AG09319 (cell line): ENCODE measurements at places on chromosomes 7 and 10.

DNA sequence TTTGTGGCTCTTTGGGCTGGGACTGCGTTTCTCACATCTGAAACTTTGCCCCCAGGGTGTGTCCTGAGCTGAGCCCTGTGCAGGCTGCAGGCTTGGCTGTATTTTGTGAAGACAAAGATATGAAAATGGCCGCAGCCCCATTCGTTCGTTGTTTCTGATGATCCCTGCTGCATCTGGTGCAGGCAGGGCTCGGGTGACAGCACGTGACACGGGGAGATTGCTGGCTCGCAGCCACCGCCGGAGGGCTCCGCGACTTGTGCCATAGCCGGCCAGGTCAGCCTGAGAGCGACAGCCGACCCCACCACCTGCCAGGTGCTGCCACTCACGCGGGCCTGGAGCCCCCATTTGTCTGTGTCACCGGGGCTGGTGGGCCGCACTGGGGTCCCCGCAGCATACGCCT lies 81.3 kb downstream of the ZRANB1 start:
- no peak for DNase-seq

GRCh38 chr10:11146402-11147171 lies 128.9 kb downstream of the CELF2 start:
- DNase-seq = no peak

DNA sequence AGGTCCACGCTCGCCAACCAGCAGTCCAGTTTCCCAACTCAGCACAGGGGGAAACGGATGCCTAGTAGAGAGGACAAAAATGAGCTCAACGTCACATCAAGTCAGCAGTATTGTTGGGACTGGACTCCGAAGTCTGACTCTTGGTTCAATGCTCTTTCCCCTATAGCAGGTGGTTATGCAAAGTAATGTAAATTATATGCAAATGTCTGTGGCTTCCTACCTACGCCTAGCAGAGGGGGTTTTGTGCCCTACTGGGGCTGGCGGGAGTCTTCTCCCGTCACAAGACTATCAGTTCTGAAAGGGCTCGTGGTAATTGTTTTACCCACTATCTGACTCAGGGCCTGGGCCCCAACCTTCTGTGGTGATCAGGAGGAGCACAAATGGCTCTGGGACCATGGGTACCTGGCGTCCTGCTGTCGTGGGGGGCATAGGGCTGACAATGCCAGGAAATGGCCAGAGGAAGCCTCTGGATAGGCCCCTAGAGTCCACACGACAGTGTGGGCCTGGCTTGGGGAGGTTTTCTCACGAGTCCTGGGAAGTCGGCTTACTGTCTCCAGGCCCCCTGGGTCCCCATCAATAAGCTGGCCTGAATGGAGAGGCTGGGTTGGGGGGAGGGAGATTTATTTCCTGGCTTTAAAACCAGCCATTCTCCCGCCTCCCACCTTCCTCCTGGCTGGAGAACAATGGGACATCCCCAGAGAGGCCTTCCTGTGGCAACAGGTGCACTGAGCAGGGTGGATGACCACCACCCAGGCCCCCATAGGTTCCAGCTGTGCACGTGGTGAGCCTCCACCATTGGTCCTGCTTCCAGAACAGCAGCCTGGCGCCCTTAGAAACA lies 41.8 kb downstream of the UNC5B start:
- DNase-seq = no peak

DNA sequence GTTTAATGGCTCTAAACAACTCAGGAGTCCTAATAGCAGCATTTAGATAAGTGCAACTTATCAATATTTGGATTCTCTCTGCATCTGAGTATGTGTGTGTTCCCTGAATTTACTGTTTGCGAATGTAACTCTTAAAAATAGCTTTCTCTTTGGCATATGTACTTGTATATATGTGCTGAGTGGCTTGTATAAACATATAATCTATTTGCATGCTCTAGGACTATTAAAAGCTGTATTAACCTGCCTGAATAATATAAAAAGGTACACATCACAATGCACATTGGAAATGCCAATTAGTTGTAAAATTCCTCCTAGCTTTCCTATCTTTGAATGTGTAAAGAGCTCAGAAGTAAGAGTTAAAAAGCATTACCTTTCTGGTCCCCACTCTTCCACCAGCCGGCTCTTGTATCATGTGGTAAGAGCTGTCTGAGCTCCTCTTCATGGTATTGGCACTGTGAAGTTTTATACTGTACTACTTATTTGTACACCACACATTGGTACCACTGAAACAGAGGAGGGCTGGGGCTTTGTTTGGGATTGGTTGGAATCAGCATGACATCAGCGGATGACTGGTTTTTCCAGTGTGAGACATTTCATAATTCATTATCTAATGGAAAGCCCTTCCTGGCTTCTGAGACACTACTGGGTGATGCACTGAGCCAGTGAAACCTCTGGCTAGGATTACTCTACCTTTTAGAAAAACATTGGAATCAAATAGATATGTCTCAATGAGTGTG lies at the start of gene INHBA:
TSS of gene INHBA (minus strand) at position 456 of the 737 bp plus-strand sequence. CDS start 2,716 bp downstream, outside the sequence.
- DNase-seq = no peak

DNA sequence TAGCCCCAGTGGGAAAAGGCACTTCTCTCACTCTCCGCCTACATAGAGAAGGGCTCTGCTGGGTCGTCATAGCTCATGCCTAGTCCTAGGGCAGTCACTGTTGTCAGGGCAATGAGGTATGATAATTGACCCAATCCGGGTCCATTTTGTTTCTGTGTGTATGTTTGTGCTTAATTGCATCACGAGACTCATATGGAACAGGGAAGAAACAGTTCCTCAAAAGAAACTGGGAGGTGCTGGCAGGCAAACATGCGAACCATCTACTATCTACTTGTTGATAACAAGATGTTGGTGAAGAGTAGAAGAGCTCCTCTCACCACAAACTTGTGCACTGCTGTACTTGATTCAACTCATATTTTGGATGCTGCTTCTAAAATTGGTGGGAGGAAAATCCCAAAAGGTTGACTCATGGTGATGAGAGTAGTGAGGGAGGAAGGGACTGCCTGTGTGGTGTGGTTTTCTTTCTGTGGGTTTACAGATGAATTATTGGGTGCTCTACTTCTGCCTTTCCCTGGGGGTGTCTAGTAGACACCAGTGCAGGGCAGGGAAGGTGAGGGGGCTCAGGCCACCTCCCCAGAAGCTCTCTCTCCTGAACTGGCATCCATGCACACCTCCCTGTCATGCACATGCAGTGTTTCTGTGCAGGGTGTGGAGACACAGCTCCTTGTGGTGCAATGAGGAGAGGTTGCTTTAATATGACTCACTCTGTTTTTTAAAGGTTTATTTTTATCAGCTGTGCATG lies 29.4 kb downstream of the LSMEM1 start:
- DNase-seq = no peak

DNA sequence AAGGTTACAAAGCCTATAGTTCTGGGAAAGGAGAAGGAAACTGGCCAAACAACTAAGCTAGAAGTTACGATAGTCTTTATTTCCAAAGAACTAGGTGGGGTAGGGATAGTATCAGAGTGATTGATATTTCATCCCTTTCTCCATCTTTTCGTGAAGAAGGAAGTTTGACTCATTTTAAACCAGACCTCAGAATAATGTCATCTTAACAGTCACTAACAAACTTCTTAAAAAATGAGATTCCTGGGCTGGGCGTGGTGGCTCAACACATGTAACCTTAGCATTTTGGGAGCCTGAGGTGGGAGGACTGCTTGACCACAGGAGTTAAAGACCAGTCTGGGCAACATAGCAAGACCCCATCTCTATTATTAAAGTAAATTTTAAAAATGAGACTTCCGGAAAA lies 69.4 kb downstream of the ARL4A start:
- no peak for DNase-seq

DNA sequence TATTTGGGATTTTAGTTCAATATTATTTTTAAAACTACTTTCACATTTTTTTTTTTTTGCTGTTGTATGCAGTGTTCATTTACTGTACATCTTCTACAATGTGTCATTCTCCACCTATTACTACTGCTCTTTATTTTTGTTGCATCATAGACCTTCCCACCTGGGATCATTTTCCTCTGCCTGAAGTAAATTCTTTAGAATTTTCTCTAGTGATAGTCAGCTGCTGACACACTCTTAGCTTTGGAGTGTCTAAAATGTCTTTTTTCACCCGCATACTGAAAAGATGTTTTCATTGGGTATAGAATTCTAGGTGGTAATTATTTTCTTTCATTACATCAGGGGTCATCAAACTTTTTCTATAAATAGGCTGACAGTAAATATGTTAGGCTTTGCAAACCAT lies 30.5 kb downstream of the CFAP43 start:
- no peak for DNase-seq

- DNase-seq = peak; percentile 64
These were observed 140.8 kb downstream of the DGKB start for GRCh38 chr7:14761510-14762296.
